ENCODE measurements at places on chromosomes 7 and 10.

DNA sequence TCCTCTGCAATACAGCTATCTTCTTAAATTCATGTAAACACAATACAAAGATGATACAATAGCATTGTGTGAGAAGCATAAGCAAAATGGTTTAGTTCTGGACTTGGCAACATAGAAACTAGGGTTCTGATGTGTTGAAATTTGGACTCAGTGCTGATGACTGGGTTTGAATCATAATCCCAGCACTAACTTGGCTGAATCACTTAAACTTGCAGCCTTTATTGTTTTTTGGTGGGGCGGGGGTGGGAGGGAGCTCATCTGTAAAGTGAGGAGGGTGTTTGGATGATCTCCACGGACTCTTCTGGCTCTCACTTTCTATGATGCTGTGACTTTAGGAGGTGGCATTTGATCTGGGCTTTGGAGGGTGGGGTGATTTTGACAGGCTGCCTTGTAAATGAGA lies 158.2 kb downstream of the WNT2 start:
- DNase-seq: no peak

GRCh38 chr7:137933270-137934017 lies 68.4 kb downstream of the CREB3L2 start:
- DNase-seq: no peak

DNA sequence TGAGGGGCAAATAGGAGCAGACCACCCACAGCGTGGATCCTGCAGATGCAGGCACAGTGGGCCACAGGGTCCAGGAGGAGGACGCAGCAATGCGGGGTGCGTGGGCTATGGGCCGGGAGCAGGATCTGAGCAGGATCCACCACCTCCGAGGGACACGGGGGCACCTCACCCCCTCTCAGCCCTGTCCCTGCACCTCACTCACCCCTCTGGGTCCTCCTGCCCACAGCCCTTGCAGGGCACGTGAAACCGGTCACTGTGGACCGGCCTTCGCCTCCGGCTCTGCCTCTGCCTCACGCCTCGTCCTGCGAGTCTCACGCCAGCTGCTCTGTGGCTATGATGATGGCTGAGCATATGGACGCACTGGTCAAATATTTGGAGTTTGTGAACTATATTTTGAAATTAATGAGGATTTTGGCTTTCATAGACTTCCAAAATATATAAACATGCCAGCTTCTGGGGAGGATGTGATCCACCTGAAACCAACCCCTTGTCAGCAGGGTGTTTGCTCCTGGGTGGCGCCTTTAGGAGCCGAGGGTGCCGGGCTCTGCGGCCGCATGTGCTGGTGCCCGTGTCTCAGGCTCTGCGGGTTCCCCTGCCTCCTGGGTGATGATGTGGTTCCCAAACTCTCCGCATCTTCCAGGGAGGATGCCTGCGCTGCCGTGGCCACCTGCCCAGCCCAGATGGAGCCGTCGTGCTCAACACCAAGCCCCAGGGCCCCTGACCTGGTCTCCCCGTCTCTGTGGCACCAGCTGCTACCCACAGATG lies 11.3 kb upstream of the ADGRA1 start:
- no peak for DNase-seq

DNA sequence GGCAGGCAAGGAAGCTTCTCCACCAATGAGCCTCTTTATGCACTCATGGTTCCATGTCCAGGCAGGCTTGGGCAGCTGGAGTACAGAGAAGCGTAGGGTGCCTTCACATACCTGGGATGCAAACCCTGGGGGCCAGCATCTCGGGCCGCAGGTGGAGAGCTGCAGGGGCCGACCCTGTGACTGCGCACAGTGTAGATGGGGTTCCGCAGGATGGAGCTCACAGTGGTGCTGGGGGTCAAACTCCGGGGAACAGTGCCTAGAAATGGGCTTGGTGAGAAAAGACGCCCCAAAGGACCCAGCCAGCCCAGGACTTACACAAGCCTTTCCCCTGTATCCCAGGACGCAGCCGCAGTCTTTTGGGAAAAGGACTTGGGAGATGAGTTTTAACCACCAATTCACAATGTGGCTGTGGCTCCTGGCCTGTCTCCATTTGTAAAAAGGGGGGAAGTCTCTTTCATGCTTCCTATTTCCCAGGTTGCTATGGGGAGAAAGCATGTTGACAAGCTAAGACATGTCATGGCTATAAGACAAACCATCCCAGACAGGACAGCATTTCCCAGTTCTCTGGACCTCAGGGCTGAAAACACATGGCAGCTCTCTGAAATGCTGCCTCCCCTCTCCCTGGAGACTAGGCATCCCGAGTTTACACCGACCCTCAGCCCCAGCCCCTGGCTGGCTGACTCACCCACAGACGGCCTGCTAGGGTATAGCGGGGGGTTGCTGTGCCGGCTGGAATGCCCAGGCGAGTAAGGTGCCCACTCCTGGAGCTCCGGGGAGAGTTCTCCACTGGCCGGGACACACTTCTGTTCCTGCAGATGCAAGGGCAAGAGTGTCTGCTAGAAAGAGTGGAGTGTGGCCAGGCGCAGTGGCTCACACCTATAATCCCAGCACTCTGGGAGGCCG lies 107.1 kb downstream of the DLG5 start:
- DNase-seq: no peak

DNA sequence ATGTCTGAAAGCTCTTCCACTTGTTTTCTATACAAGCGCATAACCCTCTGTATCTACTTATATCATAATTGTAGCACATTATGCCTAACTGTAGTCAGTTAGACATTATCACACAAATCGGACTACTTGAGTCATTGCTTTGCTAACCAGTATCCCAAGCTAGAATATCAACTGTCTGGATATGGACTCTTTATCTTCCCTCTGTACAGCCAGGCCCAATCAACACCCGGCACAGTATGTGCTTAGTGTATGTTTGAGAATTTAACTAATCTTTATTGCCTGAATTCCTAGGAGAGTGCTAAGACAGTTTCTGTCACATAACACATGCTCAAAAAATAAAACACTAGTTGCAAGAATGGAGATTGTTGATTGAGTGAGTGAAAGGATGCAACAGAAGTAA lies 211.2 kb downstream of the ARL4A start:
- DNase-seq: no peak

DNA sequence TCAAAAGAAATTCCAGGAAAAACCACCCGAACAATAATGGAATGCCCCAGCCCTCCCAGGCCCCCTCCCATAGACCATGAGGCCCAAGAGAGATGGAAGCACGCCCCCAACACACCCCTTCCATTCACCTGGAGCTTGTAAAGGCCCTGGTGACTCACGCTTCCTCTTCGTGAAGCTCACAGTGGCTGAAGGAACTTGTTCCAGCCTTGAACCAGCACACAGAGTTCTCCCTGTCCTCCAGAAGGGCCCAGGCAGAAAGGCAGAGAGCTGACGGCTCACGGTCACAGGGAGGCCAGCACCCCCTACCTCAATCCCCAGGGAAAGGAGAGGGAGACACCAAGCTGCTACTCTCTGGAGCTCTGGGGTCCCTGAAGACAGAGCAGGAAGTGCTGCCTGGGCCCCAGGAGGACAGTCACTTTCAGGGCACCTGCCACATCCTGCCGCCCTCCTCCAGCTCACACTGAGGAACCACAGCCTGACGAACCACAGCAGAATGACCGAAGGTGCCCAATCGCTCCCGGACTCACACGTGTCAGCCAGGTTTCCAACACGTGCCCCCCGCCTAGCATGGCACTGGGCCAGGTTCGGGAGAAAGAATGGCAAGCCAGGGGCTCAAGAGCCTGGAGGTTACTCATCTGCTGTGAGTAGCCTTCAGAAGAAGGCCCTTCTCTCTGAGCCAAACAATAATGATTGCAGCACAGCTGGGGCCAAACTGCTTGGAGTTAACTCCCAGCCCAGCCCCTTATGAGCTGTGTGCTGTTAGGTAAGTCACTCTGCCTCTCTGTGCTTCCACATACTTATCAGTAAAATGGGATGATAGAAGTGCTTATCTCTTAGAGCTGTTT lies 52.8 kb downstream of the DLG5 start:
- DNase-seq: peak; percentile 73

DNA sequence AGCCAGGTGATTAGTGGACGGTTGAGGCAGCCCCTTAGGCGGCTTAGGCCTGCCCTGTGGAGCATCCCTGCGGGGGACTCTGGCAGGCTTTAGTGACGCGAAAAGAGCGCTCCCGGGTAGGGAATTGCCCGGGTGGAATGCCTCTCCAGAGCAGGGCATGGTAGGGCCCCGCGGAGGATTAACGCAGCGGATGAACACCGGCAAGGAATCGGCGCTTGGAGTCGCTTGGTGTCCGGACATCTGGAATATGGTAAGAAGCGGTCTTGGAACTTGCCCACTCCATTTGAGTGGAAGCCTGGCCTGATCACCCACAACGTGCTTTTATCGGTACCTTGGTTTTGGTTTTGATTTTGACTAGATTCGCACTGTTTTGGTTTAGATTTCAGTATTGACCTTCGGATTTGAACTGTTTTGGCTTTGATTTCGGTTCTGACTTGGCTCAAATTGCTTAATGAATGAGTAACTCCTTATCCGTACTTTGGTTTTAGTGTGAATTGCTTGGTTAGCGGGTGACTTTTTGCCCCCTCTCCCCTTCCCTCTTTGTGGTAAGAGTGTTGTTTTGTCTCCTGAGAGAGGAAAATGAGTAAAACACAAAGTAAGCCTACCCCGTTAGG lies 24.2 kb upstream of the CHST3 start:
- DNase-seq: no peak

DNA sequence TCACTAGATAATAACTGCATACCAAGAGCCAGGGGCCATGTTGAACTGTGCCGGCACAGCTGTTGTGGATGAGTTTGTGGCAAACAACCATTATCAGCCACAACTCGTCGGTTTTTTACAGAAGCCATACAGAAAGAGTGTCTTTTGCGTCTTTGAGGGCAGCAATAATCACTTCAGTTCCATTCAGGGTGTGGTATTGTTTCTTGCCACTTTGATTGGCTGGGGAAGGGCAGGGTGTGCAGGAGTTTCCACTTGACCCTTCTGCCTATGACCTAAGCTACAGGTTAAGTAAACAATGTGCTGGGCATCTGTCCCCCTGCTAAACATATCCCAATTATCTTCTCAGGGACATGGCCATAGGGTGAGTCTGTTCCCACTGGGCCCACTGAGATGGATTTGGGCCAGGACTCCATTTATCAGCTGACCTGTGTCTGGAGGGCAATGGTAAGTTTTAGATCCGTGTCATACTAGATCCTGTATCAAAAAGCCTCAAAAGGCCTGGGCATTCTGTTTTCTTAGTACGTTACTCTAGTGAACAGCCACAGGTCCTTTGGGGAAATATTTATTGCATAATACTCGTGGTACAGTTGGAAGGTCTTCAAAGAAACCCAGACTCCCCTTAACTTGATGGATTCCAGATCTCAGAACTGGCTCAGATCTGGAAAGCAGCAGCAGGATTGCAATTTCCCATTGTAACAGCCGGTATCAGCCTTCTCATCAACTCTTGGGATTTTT lies 15.9 kb downstream of the ZNF3 start:
- DNase-seq: no peak

DNA sequence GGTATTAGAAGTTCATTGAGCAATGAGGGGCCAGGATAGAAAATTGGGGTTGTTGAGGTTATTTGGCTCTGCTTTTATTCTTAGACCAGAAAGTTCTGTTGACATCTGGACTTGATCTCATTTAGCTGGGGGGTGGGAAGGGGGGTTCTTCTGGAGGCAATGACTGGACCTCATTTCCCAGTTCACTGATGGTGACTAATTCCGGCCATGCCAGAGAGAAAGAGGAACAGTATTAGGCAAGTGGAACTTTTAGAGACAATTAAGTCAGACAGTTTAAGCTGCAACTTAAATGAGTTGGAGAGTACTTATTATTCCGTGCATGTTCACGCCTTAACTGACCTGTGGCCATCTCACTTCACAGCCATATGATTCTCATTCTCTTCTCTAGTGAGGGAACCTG lies 512.5 kb downstream of the REEP3 start:
- DNase-seq: no peak

DNA sequence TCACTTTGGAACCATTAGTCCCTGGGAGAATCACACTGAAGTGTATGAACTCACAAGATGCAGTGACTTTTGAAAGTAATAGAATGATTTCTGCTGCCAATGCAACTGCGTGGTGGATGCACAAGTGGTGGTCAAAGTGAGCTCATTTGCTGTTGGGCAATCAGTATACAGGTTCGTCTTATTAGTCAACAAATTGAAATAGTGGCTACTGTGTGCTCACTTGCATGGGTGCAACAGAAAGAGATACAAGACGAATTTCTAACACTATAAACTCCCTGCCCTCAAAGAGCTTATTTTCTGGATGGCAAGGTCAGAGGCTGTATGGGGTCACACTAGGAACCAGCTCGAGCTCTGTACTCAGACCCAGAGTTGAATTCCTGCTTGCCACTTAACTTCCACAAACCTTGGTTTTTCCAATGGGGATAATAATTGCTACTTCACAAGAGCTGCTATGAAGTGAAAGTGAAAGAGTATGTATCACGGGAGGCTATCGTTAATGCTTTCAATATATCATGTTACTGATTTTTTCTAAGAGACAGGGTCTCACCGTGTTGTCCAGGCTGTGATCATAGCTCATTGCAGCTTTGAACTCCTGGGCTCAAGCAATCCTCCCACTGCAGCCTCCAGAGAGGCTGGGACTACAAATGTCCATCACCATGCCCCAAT lies 8.3 kb upstream of the BCL7B start:
- DNase-seq: no peak

DNA sequence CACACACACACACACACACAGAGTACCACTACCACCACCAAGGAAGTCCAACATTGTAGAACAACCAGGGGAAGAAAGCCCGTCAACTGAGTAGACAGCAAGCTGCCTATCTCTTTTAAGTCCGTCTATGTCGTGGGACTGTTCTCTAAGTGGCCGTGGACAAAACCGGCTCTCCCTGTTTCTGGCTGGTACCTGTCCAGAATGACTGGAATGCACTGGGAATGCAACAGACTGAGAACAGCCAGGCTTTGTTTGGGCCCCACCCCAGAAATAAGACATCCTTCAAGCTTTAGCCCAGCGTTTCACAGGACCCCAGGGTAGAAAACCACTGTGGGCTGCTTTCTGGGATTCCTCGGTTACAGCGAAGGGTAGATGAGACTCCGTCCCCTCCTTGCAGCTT lies 203.6 kb downstream of the TCERG1L start:
- DNase-seq: no peak
